ENCODE measurements at places on chromosomes 16 and 17.

- no peak for ATAC-seq
These were observed 185.4 kb upstream of the ZFHX3 start for GRCh38 chr16:73233329-73233765.

DNA sequence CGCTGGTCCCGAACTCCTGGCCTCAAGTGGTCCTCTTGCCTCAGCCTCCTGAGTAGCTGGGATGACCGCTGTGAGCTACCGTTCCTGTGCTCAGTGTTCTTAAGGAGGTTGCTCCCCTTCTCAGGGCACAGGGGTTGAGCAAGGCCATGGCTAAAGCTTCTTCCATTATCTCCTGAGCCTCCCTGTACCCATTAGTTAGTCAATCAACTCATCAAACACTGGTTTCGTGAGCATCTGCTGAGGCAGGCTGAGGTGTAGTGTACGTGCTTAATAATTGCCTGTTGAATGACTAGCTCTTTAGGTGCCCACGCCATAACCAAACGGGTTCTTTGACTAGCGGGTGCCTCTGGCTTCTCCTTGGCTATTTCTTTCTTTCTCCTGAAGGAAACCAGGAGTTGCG lies 11.7 kb downstream of the SGCA start:
- ATAC-seq: peak; percentile 6

GRCh38 chr17:40177275-40177874 lies at the start of gene RAPGEFL1:
Gene RAPGEFL1 (plus strand): TSS chr17:40177470. CDS start chr17:40177862, 392 bp downstream.
- peak; percentile 63 for ATAC-seq

DNA sequence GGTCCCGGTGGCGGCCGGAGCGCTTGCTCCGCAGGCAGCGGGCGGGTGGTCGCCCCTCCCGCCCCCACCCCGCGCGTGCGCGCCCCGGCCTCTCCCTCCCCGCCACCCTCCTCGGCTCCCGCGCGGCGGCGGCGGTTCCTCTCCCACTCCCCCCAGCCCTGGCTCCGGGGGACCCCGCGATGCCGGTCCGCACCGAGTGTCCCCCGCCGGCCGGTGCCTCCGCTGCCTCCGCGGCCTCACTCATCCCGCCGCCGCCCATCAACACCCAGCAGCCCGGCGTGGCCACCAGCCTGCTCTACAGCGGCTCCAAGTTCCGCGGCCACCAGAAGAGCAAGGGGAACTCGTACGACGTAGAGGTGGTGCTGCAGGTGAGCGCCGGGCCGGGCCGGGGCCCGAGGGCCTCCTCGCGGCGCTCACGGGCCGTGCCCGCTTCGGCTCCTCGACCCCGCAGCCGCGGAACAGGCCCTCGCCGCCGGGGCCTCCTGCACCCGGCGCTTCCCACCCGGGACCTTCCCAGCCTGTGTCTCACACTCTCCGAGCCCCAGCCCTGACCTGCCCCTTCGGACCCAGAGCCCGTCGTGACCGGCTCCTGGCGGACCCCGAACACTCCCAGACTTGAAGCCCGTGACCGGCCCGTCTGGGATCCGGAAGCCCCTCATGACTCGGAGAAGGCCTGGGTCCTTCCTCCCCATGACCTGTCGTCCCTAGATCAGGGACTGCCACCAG lies 490 bp downstream of the GID4 start:
- peak; percentile 20 for ATAC-seq

DNA sequence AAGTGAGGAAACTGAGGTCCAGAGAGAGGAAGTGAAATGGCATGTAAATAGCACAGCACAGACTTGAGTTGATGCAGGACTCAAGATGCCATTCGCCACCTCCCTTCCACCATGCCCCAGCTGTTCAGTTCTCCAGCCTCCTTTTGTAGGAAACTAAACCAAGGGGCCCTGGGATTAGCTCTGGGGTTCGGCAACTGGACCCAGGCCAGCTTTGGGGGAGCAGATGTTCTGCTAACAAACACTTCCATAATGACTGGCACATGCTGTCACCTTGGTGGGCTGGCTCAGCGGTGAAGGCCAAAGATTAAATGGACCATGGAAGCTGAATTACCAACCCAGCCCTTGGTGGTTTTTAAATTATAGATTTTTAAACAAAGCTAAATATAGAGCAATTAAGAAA lies 77.0 kb downstream of the IRX6 start:
- no peak for ATAC-seq

DNA sequence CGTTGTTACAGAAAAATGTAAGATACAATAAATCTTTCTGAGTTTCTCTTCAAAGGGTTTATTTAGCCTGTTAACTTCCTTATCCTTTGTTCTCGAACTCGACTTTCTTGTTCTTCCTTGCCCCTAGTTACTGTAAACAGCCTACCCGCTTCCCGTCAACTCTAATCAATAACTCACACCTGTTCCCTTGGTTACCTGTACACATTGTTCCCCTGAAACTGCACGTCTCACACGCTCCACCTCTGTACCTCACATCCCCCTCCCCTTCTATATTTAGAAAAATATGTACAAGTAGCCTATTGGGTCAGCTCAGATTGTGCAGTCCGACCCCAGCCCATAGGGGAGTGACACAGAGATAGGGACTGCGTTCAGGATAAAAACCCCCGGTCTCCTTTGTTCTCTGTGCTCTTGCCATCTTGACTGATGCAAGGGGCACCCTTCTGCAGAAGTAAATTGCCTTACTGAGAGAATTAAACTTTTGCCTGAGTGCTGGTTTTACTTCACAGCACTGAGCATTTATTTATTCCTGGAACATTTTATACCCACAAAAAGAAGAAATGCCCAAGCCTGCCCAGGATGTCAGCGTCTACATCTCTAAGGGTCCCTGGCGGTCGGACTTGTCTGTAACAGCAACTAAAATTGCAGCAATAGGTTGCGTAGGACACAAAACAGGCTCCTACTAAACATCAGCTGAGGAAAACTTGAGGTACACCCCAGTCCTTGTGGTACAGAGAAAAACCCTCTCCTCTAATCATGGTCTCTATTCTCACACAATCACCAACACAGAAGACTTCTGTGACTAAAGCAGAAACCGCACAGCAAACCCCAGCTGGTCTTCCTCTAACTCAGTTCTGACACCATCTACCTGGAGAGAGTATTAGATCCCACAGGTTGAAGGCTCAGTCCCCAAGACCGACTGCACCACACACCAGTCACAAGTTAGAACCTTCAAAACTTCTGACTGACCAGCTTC lies 11.3 kb downstream of the WDR45B start:
- ATAC-seq: peak; percentile 73

GRCh38 chr16:19616241-19616640 lies 60.7 kb downstream of the VPS35L start:
- ATAC-seq: no peak

GRCh38 chr17:59376506-59376905 lies 45.1 kb downstream of the YPEL2 start:
- no peak for ATAC-seq

- no peak for ATAC-seq
These were observed 362.5 kb upstream of the ERCC4 start for GRCh38 chr16:13557418-13557817.

DNA sequence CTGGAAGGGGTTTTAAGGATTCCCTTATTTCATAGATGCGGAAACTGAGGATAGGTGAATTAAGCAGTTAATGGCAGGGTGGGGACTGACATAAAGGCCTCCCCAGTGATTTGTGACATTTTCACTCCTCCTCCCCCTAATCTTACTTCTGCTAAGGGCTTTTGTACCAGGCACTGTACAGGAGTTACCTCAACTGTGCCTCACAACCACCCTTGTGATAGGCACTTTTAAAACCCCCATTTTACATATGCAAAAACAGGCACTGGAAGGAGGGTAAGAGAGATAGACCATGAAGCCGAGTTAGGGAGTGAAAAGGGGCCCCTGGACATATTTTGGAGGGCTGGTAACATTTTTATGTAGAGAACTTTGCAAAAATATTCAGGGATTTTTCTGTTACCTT lies 862 bp upstream of the GDE1 start:
- no peak for ATAC-seq

DNA sequence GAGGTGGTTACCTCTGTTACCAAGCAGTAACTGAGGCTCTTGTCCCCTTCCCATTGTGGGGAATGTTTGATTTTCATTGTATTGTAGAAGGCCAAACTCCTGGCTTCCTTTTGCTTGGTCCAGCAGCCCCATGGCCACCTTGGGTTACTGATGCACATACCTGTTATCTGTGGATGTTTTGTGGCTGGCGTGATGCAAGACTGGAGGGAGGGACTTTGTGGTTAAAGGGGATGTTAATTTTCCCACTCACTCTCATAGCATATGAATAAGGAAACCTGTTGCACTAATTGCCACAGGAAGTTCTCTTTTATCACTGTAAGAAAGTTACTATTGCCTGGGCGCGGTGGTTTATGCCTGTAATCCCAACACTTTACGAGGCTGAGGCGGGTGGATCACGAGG lies 168.6 kb upstream of the HS3ST4 start:
- ATAC-seq: no peak

- ATAC-seq: no peak
These were observed 3.7 kb downstream of the DYNLL2 start for GRCh38 chr17:58086953-58087352.

DNA sequence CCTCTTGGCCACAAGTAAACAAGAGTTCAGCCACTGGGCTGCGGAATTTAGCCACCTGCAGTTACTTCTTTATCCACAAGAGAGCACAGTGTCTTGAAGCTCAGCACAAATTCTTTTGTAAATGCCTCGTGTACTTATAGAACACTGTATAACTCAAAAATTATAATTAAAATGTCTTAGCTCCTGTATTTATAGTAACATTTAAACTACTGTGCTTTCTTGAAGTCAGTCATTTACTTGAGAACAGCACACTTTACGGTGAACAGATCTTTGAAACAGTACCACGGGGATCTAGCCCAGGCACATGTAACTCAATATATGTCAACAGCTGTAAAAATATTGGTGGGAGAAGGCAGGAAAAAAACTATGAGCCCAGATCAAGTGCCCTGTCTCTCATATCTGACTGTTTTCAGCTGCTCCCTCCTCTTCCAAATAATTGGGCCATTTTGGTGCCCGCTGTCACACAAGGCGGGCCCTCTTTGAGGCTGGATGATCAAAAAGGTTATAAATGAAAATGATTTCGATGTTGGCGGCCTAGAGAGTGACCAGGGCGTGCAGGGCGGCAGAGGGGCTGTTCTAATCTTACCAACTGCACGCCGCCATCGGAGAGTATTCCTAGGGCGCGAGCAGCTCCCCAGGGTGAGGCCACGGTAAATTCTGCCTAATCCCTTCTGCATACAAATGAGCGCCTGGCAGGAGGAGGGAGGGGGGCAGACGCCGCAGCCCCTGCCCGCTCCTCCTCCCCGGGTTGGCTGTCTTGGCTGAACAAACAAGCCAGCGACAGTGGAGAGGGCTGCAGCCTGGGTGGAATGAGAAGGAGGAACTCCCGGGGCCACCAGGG lies 183.2 kb downstream of the C16orf78 start:
- ATAC-seq: no peak

GRCh38 chr17:72126575-72127486 lies 6.0 kb downstream of the SOX9 start:
- peak; percentile 21 for ATAC-seq
